ENCODE measurements at places on chromosomes 13 and 19. TPM values are rescaled to one million over a fixed set of nuclear protein-coding genes. Genes with fewer than 3 reads are reported as not detected.

ZNF850 gene
- 17.8 TPM for total RNA-seq

CYP2S1 gene
- 2.0 TPM for total RNA-seq

SLC6A16 gene
- total RNA-seq, result 51.9 TPM

DNA sequence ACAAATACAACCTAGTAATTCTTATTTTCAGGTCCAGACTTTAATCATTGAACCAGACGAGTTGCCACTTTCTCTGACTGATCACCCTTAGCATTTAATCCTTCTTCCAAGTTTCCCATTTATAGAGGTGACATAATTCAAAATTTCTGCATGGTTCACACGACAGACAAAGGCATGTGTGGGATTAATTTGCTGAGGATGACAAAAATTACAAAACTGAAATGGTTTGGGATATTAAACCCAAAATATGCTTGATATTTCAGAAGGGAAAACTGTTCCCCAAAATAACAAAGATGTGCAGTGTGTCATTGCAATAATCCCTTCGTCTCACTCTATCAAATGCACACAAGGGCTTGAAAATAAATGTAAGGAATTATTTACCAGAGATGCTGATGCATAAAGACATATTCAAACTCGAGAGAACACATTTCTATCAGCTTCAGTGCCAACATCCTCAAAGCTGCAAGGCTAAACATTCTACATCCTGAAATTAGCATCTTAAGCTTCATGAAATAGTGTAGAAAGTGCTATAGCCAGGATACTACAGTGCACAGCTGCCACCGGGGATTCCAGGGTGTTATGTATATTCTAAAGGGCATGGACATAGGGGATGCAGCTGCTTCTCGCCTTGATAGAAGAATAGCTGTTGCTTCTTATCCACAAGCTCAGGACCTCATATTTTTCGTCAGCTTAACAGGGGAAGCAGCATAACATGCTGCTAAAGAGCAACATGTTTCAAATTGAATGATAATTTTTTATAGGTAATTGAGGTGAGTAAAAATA lies 198.7 kb upstream of the SLITRK1 start:
- DNase-seq, result no peak
- H3K4me3 ChIP-seq, result no peak overlapping the region
- no peaks in the 10 kb centered on the region for H3K27me3 ChIP-seq
- H3K27ac ChIP-seq, result no peak overlapping the region
- H3K36me3 ChIP-seq, result no peaks in the 10 kb centered on the region

DNA sequence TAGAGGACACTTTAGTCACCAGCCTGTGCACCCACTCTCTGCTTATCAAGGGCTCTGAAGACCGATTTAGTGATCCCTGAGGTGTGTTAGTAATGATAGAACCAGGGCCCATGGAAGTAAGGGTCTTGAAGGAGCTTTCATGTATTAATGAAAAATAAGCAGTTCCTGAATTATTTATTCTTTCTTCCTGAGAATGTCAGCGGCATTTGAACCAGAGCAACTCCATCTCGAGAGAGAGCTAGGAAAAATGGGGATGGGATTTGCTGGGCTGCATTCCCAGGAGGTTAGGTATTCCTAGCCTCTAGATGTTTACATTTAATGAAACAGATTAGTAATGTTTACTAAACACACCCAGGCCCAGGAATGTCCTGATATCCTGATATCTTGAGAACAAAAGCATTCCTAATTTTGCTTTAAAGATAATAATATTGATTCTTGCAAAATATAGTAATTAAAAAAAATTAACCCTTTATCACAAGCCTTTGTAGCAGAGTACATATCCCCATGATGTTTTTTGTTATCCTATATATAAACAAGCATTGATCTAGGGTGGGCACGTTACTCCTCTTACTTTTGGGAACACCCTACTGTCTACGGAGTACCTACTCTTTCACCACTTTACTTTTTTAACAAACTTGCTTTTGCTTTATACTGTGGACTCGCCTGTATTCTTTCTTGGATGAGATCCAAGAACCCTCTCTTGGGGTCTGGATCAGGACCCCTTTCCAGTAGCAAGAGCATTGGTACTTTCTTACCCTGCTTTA lies 63.1 kb downstream of the COG3 start:
- DNase-seq, result no peak
- H3K27ac ChIP-seq, result no peak overlapping the region
- no peaks in the 10 kb centered on the region for H3K4me1 ChIP-seq
- H3K4me3 ChIP-seq, result no peak overlapping the region
- H3K27me3 ChIP-seq, result no peaks in the 10 kb centered on the region
- H3K36me3 ChIP-seq, result no peaks in the 10 kb centered on the region

- no peaks in the 10 kb centered on the region for H3K27me3 ChIP-seq
- peaks cover 5% of the 10 kb centered on the region for H3K4me1 ChIP-seq
- H3K27ac ChIP-seq, result no peak within 1 kb of the TSS
- no peak within 1 kb of the TSS for H3K4me3 ChIP-seq
- H3K36me3 ChIP-seq, result no peaks in the 10 kb centered on the region
- DNase-seq, result no peak
Measured at GRCh38 chr19:55208880-55209692, at the start of gene PTPRH. PTPRH (minus strand) TSS chr19:55209501; CDS start chr19:55209433, 68 bp downstream.

DNA sequence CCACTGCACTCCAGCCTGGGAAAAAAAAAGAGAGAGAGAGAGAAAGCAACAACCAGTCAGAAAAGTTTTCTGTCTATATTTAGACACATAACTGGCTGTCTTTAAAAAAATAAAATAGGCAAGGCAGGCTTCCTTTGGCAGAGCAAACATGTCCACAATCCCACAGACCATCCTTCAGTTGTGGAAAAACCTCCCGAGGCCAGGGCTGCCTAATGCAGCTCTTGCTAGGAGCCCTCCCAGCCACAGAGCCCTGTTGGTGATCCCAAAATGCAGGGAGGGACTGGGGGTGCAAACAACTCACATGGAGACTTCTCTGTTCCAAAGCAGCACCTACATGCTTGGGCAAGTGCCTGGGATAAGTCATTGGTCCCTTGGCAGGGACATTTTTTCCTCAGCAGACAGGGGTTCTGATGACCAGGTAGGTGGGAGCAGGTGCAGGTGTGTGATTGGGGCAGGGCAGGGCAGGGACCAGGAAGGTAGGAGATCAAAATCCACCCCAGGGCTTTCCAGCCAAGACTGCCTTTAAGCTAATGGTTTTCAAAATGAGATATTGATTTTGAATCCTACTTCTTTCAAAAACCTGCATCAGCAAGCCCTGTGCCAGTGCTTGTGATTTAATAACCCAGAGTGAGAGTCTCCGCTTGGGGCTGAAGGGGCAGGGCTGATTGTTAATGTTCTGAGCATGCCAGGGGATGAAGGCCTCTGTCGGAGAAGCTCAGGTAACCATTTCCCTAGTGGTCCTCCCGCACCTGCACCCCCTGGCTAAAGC lies 178.5 kb downstream of the USP12 start:
- no peak overlapping the region for H3K4me3 ChIP-seq
- no peak overlapping the region for H3K27ac ChIP-seq
- no peak for DNase-seq
- H3K4me1 ChIP-seq, result peaks cover 16% of the 10 kb centered on the region

GRCh38 chr13:42393573-42394360 lies 121.8 kb downstream of the AKAP11 start:
- no peaks in the 10 kb centered on the region for H3K27me3 ChIP-seq
- no peak overlapping the region for H3K4me3 ChIP-seq
- H3K4me1 ChIP-seq, result no peaks in the 10 kb centered on the region

- H3K4me3 ChIP-seq, result no peak overlapping the region
- no peak overlapping the region for H3K27ac ChIP-seq
- no peaks in the 10 kb centered on the region for H3K4me1 ChIP-seq
- no peaks in the 10 kb centered on the region for H3K27me3 ChIP-seq
Measured at GRCh38 chr13:84896128-84896527, 903.1 kb downstream of the SLITRK6 start.
